ENCODE measurements at places on chromosomes 2 and 18.
A peak's percentile ranks its signal among the peaks of the same experiment; 100 is the strongest.

- no peak for DNase-seq
These were observed 23.2 kb downstream of the RALB start for GRCh38 chr2:120275617-120276400.

DNA sequence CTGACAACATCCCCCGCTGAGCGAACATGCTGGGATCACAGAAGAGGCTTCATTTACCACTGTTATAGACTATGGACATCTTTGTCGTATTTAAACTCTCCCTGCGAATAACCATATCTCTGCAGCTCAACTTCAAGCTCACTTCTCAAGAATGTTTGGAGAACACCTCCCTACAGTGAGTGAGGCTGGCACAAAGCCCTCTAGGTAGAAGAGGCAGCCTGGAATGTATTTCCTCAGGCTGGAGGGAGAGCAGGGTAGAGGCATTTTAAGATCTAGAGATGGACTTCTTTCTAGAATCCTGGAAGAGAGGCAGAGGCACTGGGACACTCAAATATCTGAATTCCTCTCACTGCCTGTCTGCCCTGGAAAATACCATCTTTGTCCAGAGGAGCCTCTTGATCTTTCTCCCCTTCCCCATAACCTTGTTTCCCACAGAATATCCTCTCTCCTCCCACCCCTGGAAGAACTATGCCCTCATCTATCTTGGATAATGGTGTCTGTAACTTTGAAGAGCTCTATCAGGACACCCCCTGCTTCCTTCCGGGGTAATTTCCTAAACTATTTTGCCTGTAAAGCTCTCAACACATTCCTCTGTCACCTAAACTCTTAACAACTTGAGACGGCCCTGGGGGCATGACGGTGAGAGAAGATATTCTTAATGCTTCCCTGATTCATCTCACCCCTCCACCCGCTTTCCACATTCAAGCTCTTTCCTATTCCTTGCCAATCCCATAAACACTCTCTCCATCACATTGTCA is 2.4 kb upstream of the ANTXR1 start:
- DNase-seq, result no peak

- DNase-seq, result no peak
These were observed 51.7 kb downstream of the VIT start for GRCh38 chr2:36748166-36748565.

DNA sequence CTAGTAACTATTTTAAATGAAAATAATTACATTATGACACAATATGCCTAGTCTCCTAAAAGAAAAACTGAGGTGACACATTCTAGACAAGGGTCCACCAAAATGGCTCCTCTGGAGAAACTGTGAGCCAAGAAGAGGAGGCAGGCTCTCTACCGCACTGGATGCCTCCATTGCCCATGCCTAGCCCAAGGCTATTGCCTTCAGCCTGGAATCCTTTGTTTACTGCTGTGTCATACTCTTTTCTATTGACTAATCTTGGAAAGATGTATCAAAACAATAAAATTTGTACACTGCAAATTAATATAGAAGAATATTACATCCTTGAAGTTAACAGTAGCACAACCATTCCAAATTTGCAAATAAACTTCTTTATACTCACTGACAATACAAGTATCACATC is 167.1 kb downstream of the RAB3GAP1 start:
- no peak for DNase-seq

- DNase-seq, result no peak
These were observed 43.1 kb upstream of the ATP8B1 start for GRCh38 chr18:57846258-57846657.

- no peak for DNase-seq
These were observed 43.1 kb upstream of the CHN1 start for GRCh38 chr2:175048275-175048674.

GRCh38 chr2:148525130-148525529 is 119.4 kb upstream of the EPC2 start:
- DNase-seq, result no peak

GRCh38 chr2:107018366-107018765 is 132.4 kb upstream of the ST6GAL2 start:
- DNase-seq, result no peak

GRCh38 chr2:101559551-101559950 is 84.6 kb upstream of the RFX8 start:
- DNase-seq, result no peak

DNA sequence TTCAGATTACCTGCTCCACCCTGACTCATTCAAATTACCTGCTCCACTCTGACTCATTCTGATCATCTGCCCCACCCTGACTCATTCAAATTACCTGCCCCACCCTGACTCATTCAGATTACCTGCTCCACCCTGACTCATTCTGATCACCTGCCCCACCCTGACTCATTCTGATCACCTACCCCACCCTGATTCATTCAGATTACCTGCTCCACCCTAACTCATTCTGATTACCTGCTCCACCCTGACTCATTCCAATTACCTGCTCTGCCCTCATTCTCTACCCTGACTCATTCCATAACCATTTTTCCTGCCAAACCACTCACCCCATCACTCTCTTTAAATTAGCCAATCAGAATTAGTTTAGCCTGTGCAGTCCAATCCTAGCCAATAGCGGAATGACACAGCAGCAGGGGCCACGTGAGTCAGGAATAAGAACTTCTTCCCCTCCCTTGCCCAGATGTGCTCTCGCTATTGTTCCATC is 26.2 kb downstream of the CFAP53 start:
- no peak for DNase-seq

DNA sequence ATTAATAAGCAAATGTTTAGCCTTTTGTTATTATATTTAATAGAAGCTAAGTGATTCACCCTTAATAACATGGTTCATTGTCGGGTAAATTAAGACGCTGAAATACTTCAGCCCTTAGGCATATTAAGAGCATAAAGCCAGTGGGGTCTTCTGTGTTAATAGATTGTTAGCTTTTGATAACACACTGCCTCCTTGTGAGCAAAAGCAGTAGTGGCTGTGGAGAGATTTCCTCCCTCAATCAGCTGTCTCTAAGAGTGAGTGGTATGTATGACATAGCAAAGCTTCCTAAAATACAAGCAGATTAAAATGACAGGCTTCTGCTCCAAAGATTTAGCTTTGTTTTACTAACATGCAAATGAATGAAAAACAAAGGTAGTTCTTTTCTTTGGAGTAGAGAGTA is 143.7 kb upstream of the SYT4 start:
- no peak for DNase-seq

- peak; percentile 2 for DNase-seq
These were observed 169.9 kb upstream of the SLC39A10 start for GRCh38 chr2:195486987-195487644.

GRCh38 chr18:58241026-58241679 is 197.1 kb downstream of the NEDD4L start:
- DNase-seq, result no peak

DNA sequence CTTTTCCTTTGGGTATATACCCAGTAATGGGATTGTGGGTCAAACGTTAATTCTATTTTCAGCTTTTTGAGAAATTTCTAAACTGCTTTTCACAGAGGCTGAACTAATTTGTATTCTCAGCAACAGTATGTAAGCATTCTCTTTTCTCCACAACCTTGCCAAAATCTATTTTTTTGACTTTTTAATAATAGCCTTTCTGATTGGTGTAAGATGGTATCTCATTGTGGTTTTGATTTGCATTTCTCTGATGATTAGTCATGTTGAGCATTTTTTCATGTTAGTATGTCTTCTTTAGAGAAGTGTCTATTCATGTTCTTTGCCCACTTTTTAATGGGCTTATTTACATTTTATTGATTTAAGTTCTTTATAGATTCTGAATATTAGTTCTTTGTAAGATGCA is 145.5 kb downstream of the TRABD2A start:
- no peak for DNase-seq

DNA sequence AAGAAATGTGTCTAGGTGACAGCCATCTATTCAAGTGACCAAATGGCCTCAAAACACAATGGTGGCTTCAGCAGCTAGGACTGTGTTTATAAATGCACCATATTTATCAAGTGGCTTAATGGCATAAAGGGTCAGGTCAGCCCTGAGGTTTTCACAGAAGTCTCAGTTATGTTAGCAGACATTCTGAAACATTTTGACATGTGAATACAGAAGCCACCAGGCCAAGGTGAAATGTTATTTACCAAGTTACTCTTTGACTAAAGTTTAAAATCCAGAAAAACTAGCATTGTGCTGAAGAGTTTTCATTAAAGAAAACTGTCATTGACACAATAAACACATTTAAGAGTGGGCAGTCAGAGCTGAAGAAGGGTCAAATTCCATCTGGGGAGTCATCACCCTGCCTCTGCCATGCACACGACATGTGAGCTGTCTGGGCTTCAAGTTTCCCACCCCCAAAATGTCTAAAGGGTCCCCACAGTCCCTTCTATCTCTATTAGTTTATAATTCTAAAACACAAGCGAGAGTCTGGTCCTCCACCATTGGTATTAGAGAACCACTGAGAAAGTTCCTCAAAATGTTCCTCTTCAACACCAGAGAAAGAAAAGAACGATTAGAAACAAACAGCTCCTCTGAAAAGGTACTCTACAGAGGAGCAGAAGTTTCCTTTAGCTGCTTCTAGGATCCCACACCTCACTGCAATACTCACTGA is 77.5 kb upstream of the FZD5 start:
- no peak for DNase-seq

GRCh38 chr2:85806358-85807118 is 52.7 kb downstream of the ATOH8 start:
- no peak for DNase-seq

GRCh38 chr2:158025255-158025996 is 76.2 kb upstream of the UPP2 start:
- no peak for DNase-seq

DNA sequence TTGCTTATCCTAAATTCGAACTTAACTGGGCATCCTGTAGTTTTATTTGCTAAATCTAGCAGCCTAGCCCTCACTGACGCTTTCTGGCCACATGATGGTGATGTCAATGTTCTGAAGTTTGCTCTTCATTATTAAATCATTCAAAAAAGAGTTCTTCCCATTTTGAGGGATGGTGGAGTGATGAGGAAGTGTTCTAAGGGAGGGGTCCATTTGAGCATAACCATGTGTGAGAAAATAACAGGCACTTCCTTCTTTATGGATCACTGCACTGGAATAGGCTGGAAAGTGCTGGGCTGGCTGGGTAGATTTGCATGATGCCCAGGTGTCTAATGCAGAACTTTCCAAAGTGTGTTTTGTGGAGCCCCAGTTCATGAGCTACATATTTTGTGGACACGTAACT is 74.2 kb downstream of the TNFRSF11A start:
- no peak for DNase-seq

- no peak for DNase-seq
These were observed 67.2 kb upstream of the PHLPP1 start for GRCh38 chr18:62648045-62648678.

- DNase-seq, result no peak
These were observed 10.5 kb downstream of the NAPG start for GRCh38 chr18:10536280-10536679.

- DNase-seq, result no peak
These were observed 267.3 kb downstream of the MYCN start for GRCh38 chr2:16207611-16208010.

- DNase-seq, result no peak
These were observed 44.3 kb downstream of the MYCN start for GRCh38 chr2:15984368-15985255.

- DNase-seq, result no peak
These were observed 7.8 kb upstream of the CNNM3 start for GRCh38 chr2:96808176-96808837.

DNA sequence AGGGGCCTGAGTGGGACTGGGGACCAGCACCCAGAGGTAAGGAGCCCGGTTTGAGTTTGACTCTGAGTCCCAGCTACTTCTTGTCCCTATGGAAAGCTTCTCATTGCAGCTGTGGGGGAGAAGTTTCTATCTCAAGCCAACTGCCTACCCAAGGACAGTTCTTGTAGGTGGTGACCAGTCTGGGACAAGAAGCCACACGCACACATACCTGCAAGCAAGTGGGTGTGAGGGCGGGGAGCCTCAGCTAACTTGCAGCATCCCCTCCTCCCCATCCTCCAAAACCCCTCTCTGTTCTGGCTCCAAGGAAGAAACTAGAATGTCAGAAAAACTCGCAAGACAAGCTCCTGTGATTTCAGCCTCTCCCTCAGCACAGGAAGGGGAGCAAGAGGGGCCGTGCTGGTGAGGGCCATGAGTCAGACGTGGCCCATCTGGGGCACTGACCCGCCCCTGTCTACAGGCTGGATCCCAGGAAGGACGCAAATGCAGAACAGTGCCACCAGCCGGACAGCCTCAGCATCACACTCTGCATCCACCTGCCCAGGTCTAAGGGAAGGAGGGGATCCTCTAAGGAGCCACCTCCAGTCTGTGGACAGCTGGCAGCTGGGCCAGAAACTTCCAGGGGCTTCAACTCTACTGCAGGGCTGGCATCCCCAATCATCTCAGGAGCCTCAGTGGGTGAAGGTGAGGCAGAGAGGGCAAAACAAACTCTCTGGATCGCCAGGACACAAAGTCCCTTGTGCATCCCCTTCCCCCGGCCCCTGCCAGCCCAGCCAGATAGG is 103.4 kb downstream of the TNS1 start:
- DNase-seq, result no peak
